ENCODE measurements at places on chromosomes 4 and X.

GRCh38 chr4:5785806-5786680 is 75.0 kb downstream of the EVC start:
- DNase-seq: no peak

DNA sequence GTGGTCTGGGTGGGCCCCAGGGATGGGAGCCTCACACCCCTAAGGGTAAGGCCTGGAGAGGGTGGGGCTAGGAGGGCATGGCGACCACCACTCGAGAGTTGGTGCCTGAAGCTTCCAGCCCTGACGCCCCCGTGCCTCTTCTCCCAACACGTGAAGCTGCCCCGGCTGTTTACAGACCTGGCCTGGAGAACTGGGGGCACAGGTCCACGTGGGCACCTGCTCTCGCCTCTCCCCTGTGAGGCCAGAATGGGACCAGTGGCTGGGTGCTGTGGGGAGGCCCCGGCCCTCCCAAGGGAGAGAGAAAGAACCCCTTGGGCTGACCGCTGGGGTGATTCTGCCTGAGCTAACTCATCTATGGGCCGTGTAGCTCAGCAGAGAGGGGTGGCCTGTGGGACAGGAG is 15.5 kb downstream of the NAT8L start:
- no peak for DNase-seq

DNA sequence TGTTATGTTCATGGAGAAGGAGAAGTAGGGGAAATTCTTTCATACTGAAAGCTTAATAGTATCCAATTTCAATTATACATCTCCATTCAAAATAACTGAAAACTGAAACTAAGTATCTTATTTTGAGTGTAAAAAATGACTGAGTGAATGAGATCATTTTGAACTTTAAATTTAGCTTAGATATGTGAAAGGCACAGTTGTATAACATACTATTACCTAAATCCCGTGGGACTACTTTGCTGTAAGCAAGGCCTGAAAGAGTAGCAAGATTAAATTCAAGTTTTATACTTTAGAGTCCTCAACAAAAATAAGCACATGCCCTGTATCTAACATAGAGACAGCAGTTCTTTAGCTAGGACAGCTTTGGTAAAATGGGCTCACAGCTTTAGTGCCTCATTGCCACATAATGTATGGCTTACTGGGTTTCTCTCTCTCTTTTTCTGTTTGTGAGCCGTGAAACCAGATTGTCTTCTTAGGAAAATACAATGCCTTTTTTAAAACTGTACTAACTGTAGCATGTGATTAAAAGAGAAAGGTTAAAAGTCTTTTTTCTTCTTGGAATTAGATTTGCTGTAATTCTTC is 43.2 kb downstream of the GSTCD start:
- DNase-seq: no peak

DNA sequence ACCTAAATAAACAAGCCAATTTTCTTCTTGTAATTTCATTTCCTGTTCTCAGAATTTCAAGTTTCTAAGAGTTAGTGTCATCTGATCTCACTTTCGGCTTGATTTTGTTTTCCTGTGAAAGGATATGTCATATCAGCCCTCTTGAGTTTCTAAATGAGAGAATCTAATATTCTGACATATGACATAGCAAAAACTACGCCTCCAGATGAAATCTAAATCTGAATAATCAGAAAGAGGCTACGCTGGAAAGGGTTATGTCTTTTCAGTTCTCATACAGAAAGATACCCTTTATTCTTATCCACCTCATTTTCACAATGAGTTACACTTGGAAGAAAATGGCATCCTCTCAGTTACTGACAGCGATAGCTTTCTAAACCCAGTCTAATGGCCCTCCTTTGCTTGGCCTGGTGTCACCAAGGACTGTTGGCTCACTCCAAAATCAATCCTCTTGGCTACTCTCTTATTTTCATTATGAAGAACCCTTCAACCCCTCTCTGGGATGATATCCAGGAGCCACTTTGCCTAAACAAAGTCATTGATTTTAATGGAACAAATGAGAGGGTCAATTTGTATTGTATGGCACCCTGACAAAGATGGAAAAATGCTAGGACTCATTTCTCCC is 65.6 kb downstream of the ASB9 start:
- no peak for DNase-seq

DNA sequence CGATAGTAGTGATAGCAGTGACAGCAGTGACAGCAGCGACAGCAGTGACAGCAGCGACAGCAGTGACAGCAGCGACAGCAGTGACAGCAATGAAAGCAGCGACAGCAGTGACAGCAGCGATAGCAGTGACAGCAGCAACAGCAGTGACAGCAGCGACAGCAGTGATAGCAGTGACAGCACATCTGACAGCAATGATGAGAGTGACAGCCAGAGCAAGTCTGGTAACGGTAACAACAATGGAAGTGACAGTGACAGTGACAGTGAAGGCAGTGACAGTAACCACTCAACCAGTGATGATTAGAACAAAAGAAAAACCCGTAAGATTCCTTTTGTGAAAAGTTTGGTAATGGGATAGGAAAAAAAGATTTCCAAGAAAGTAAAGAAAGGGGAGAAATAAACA is 7.9 kb downstream of the DSPP start:
- DNase-seq: no peak

GRCh38 chr4:168221301-168221700 is 97.3 kb downstream of the DDX60 start:
- no peak for DNase-seq

DNA sequence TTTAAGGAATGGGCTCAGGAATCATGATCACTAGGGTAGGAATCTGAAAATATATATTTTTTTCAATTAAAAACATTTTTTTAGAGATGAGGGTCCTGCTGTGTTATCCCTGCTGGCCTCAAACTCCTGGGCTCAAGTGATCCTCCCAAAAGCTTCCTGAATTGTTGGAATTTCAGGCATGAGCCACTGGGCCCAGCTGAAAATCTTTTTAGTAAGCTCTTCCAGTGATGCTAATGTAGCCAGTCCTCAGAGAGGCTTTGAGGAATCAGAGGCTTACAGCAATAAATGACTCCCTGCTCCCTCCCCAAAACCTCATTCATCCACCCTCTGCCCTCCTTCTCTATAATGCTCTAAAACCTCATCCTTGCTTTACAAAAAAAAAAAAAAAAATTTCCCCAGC is 129.5 kb downstream of the ZIC3 start:
- DNase-seq: no peak

DNA sequence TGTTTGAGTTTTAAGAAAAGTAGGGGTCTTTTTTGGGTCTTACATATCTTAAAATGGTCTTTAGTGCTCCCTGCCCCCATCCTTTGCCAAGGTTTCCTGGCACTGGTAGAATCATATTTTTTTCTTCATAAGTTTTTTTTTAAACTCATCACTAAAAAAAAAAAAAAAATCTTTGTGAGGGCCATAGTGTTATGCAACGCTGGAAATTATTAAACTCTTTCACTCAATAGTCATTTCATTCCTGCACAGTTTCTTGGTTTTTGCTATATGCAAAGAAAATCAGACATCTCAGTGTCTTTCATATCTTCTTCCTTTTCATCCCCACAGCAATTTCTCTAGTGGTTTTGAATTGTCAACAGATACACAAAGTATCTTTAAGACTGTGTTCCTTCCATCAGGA is 95.6 kb downstream of the TMA16 start:
- no peak for DNase-seq

GRCh38 chr4:41791557-41791956 is 43.0 kb upstream of the PHOX2B start:
- DNase-seq: no peak

GRCh38 chr4:155807021-155807420 is 48.2 kb downstream of the GUCY1B1 start:
- no peak for DNase-seq

- DNase-seq: no peak
Observed at GRCh38 chr4:24605216-24605615, 20.9 kb upstream of the DHX15 start.

DNA sequence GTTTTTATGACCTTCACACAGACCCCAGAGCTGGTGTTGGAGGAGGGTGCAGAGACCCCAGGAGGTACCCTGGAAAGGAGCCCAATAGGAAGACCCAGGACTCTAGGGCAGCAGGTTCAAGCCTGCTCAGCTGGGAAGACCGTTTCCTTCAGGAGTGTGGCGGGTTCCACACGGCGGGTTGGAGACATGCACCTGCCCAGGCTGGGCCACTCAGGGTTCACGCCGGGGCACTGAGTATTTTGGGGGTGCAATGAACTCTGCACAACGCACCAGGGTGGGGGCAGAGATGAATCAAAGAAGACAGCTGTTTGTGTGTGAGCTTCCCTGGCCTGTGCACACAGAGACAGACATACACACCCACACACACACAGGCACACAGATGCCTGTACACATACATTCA is 52.5 kb upstream of the PPP2R3B start:
- no peak for DNase-seq

DNA sequence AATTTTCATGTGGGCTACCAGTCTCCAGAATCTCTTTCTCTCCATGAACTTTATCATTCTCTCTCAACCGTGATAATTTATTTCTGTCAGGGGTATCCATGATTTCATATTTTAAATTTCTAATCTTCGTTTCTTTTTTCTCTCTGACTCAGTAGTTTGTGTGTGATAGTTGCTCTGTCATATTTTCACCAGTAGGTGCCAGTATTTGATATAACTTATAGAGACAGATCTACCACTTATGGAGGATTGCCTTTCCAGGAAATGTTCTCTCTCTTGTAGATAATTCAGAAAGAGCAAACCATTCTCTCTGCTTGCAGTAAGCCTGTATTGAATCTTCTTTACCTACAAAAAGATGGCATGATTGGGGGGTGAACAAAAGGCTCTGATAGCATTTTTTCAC is 79.3 kb upstream of the DYNLT3 start:
- DNase-seq: no peak

DNA sequence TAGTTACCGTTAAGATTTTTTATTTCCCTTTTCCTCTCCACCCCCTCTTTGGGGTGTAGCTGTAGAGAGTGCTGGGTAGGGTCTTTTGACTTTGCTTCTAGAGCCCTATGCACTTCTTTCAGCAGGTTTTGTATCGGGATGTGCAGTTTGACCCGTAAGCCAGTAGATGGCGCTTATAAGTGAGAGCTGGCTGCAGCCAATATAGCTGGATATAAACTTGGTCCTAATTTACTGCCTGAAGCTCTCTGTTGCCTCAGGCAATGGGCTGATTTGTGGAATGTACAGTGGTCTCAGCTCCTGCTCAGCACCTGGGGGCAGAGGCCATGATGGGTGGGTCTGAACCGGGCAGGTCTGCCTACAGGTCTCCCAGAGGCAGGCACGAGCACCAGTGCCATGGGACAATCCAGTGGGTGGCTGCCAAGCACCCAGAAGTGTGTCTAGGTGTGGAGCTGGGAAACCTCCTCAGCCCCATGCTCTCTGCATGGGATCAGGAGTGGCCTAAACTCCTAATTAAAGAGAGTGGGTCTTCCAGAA is 146.5 kb downstream of the SPANXN1 start:
- DNase-seq: no peak

GRCh38 chr4:76564123-76564915 is 129.3 kb downstream of the SHROOM3 start:
- no peak for DNase-seq

GRCh38 chr4:5500165-5500564 is 208.2 kb downstream of the EVC2 start:
- no peak for DNase-seq

DNA sequence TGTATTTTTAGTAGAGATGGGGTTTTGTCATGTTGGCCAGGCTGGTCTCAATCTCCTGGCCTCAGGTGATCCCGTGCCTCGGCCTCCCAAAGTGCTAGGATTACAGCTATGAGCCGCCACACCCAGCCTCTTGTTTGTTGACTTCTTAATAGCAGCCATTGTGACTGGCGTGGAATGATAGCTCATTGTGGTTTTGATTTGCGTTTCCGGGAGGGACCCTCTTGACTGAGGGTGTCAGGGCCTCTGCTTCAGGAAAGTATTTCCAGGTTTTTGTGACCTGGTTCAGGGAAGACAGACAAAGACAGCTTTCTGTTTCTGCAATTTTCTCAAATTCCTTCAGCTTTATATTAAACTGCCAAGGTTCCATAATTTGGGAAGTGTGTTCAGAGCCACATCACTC is 15.1 kb downstream of the CSF2RA start:
- no peak for DNase-seq

DNA sequence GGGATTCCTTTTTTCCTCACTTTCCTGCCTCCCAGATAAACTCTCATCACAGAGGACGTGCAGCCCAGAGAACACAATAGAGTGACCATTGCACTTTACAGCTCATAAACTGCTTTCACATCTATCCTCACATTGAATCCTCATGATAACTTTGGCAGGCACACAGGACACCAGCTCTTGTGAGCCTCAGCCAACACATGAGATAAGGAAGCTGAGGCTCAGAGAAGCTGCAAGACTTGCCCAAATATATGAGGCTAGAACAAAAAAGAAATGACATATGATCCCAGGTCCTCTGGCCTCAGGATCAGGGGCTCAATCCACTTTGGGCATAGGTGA is 85.0 kb upstream of the CPEB2 start:
- no peak for DNase-seq

GRCh38 chr4:122163767-122164166 is 11.6 kb downstream of the BLTP1 start:
- no peak for DNase-seq

DNA sequence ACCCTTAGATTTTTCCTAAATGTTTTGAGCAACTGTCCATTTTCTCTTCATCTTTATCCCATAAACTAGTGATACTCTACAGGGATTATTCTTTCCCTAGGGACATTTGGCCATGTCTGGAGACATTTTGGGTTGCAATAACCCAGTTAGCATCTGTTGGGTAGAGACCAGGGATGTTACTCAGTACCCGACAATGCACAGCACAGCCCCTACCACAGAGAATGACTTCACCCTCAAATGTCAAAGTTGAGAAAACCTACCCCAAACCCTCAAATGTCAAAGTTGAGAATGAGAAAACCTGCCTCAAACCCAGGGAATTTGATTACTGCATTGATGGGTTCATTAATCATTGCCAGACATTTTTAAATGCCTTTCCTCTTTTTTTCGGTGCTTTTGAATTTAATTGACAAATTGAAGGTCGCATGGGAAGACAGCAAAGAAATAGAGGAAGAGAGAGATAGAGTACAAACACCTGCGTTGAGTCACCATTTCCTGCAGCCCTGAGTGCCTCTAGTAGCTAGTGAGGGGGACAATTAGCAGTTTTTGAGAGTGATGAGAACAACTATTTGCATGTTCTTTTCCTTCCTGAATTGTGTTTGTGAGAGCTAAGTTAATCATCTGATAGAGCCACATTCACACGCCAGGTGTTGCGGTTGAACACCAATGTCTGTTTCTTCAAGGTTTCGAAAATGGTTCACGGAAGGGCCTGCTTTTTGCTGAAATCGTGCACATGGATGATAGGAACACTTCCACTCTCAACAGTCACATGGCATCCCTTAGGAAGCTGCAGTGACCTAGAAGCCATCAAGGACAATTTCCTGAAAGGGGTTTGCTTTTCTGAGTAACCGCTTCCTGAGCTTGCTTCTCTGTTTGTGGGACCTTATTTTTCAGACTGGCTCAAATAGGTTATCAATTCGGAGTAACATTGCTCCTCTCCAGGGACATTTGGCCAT is 203.9 kb upstream of the VCX3A start:
- DNase-seq: no peak

GRCh38 chr4:24845132-24845531 is 49.8 kb downstream of the SOD3 start:
- DNase-seq: no peak

DNA sequence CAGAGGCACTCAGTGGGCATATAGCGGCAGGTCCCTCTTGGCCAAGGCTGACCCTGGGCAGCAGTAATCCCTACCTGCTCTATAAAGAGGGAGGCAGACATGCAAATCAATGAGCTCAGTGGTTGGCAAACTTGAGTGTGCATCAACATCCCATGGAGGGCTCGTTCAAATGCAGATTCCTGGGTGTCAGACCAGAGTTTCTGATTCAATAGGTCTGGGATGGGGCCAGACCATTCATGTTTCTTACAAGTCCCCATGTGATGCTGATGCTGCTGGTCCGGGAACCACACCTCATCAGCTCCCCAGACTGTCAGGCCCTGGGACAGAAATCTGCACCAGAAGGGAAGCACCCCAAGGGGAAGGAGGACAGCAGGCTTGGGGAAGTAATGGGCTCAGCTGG is 38.9 kb upstream of the HMGB3 start:
- no peak for DNase-seq
